HT1080 (cell line): ENCODE measurements at places on chromosomes 16 and 17. TPM values are rescaled to one million over a fixed set of nuclear protein-coding genes. Genes with fewer than 3 reads are reported as not detected.

Gene FOXC2
- 1.1 and 1.5 TPM in 2 replicates for total RNA-seq

- no peak for DNase-seq
Measured at GRCh38 chr17:27284811-27285415, 9.0 kb upstream of the WSB1 start.

Gene KRT14
- total RNA-seq, result 0.05 TPM in 1 of 2 replicates, not detected in the other

DNA sequence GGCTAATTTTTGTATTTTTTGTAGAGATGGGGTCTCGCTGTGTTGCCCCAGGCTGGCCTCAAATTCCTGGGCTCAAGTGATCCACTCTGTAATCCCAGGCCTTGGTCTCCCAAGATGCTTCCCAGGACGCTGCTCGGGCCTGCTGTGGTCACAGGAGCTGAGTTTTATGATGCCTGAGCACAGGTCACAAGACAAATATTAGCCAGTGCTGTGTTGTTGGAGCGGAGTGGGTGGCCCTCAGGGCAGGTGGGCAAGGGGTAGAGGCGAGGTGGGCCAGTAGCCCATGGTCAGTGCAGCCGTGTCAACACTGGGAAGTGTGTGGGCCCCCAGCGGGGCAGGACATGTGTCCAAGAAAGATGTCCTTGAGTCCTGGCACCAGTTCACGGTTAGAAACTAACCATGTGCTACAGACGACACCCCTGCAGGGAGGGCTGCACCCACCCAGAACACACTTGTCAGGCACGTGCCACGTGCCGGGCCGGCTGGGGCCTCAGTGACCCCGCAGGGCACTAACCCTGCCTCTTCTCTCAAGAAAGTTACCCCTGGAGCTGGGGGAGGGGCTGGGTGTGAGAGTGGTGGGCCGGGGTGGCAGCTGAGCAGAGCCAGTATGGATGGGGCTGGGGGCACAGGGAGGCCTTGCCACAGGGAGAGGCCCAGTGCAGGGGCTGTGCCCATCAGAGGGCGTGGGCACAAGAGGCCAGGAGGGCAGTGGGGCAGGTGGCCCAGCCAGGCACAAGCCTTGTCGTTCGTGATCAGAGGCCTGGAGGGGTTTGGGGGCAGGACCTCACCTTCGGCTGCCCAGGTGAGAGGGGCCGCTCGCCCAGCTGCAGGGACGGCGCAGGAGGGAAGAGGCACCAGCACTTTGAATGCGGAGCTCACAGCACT lies 103.1 kb upstream of the CHMP6 start:
- DNase-seq, result no peak

DNA sequence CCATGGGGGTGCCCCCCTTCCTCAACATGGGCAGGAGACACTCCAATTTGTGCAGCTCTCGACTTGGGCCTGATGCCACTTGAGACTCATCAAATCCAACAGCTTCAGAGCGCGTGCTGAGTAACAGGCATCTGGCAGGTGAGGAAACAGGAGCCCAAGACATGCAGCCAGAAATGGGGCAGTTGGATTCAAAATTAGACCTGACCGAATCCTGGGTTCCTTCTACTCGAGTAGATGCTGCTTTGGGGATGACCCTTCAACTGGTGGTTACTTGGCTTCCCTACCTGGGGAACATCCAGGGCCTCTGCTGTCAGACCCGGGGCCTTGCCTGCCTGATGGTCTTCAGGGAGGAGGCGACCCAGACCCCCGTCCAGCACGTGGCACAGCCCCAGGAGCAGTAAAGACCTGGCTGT lies 488 bp upstream of the NTN3 start:
- DNase-seq, result no peak

DNA sequence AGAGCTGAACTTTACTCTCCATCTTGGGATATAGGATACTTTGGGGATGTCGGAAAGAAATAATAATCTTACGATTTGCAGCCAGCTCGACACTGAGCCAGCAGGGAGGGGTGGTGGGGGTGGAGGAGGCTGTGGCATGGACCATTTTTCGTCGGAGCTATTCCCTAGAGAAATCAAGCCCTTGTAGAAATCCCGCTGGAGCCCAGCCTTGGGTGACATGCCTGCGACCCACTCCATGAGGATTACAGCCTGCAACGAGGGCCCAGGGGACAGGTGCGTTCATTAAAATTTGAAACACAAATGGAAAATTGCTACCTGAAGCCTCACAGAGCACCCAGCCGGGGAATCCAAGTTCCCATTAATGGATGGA lies 82.8 kb upstream of the GSE1 start:
- DNase-seq, result no peak

DNA sequence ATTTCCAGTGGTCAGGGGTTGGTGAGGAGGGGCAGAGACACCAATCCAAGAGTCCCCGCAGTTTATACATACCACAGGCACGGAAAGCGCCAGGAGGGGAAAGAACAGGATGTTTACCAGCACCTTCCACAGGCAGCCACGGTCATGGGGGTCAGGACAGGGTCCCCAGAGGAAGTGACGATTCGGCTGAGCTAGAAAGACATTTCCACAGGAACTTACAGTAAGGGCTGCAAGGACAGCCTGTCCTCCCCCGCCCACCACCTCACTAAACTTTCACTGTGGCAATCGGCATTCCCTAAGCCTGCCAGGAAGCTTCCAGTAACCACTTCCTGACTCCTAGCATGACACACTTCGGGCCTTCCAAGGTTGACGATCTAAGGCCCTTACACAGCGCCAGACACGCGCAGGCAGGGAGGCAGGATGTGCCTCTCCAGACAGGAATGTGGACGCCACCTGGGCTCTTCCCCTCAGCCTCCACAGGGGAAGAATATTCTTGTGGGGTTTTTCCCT lies 1.2 kb upstream of the MT2A start:
- DNase-seq, result peak; percentile 99

DNA sequence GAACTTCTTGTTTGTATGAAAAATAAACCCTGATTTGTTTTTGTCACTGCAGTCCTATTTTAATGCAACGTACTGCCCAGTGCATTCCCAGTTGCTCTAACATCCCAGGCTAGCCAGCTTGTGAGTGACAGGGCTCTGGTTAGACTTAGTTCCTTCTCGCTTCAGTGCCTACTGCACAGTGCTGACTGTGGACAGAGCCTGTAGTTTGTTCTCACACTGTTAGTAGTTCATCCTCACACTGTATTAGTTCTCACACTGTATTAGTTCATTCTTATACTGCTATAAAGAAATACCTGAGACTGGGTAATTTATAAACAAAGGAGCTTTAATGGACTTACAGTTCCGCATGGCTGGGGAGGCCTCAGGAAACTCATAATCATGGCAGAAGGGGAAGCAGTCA lies 116.6 kb upstream of the SALL1 start:
- no peak for DNase-seq

Gene GNG13
- total RNA-seq, result not detected in 2 replicates

DNA sequence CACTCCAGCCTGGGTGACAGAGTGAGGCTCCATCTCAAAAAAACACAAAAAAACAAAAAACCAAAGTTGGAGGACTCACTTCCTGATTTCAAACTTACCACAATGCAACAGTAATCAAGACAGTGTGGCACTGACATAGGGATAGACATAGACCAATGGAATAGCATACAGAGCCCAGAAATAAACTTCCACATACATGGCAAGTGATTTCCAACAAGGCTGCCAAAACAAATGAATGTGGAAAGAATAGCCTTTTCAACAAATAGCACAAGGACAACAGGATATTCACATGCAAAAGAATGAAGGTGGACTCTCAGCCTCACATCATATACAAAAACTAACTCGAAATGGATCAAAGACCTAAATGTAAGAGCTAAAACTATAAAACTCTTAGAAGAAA lies 36.8 kb upstream of the RASD1 start:
- no peak for DNase-seq

- no peak for DNase-seq
Measured at GRCh38 chr17:46774108-46774737, 44.3 kb downstream of the WNT3 start.

DNA sequence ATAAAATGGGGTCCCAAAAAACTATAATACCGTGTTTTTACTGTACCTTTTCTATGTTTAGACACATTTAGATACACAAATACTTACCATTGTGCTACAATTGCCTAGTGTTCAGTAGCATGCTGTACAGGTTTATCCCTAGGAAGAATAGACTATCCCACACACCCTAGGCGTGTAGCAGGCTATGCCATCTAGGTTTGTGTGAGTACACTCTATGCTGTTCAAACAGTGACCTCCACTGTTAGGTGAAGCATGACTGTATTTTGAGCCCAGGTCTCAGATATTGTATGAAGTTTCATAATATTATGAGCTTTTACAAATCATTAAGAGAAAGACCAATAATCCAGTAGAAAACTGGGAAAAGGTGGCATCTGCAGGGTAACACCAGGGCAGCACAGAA lies 23.6 kb downstream of the MILR1 start:
- no peak for DNase-seq

Gene OTOP3
- total RNA-seq, result not detected in 2 replicates
